Kidney tubule cell (primary cell): ENCODE measurements at places on chromosomes 2 and 18.

DNA sequence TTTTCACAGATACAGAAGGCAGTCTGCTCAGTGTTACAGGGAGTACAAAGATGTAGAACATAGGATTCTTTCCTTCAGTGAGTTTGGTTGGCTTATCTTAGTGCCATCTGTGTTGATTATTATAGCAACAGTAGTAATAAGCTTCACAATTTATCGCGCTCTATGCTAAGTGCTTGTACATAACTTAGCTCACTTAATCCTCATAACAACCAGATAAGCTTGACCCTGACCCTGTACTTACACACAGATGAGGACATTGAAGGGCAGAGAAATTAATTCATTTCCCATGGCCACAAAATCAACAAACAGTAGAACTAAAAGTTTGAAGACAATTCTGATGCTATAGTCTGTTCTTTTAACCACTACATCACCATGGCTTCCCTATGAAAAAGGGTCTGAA is 121.8 kb downstream of the SPHKAP start:
- DNase-seq, result no peak

DNA sequence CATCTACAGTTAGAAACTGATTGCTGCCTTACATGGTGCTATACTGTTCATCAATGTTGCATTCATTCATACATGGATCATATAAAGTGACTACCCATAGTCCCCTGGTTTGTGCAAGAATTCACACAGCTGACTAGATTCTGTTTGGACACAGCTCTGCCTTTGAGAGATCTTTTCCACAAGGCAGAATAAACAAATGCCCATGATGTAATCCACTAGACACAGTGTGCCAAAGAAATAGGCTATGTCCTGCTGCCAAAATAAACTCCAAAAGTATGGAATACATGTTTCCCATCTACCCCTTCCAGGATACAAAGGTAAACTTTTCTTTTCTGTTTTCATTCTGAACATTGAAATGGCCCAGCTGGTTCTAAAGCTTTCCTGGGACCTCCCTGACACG is 269.4 kb upstream of the CHAC2 start:
- DNase-seq, result no peak

- no peak for DNase-seq
Observed at GRCh38 chr18:79692886-79693285, 13.3 kb downstream of the CTDP1 start.

DNA sequence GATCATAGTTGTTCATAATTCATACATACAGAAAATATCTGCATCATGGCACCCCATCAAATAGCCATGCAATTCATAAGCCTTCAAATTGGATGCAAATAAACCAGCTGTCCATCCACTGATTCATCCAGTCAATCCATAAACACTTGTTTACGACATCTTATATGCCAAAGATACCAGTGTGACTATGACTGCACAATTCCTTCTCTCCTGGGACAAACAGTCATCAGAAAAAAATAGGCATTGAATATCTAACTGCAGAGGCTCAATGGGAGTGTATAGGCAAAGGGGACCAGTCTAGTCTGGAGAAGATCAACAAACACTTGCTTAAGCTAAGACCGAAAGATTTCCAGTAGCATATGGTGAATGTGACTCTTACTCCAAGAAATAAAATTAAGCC is 70.0 kb downstream of the COL4A3 start:
- DNase-seq, result no peak

DNA sequence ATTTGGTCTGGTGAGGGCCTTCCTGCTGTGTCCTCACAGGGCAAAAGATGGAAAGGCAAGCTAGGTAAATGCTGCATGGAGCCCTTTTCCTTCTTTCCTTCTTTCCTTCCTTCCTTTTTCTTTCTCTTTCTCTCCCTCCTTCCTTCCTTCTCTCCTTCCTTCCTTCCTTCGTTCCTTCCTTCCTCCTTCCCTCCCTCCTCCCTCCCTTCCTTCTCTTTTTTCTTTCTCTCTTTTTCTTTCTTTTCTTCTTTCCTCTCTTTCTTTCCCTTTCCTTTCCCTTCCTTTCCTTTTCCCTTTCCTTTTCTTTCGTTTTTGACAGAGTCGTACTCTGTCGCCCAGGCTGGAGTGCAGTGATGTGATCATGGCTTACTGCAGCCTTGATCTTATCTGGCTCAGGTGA is 23.1 kb upstream of the C2orf74 start:
- DNase-seq, result no peak

DNA sequence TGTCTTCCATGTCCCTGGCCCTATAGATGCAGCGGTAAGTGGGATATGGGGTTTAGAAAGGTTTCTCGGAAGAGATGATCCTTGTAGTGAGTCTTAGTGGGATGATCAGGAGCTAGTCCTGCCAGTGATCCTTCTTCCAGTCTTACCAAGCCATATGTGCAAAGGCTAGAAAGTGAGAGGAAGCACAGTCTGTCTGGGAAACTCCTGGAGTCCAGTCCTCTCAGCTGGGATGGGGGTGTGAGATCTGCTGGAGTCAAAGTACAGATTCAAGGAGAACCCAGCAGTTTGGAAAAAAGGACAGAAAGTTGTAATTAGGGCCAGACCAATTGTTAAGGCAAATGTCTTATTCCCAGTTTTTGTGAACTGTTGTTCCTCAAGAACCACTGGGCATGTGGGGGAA is 83.3 kb downstream of the LIMS1 start:
- no peak for DNase-seq

DNA sequence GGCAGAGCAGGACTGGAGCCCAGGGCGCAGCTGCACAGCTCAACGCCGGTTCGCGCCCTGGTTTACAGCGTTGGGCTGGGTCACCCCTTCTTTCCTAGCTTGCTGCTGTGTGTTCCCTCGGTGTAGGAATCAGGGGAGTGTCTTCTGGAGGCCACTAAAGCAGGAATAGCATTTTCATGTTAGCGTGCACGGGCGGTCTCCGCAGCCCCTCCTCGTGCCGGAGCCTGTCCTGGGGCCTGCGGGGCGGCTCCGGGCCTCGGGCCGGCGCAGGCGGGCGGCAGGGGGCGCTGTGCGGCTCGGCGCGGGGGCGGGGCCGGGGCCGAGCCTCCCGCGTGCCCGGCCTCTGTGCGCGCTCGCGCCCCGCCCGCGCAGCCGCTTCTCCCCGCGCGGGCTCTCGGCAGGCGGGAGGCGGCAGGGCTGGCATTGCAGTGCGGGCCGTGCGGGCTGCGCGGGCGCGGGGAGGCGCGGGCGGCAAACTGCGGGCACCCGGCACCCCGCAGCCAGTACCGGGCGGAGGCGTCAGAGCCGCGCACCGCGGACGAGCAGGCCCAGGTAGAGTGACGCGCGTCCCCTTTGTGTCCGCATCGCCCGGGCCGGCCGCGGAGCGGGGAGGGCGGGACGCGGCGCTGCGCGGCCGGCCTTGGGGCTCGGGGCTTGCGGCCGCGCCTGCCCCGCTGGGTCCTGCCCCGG is at the start of gene RNF144A:
Gene RNF144A (plus strand): TSS at position 342 of the 690 bp plus-strand sequence. CDS start 79,515 bp downstream, outside the sequence.
- DNase-seq, result peak; percentile 72

DNA sequence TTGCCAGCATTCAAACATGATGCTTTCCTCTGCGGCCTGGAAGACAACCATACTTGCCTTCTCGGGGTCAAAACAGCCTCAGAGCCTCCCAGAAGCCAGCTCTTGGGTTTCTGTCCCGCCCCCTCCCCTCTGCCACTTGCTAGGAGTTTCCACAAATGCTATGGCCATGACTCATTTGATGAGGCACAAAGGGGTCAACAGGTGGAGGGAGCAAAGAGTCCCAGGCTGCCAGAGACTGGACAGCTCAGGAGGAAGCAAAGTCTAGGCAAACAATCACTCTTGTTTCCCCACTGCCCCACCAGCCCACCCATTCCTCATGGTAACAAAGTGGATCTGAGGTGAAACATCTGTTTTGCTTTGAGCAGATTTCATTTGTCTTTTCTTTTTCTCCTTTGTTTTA is 551.1 kb downstream of the TNS1 start:
- peak; percentile 88 for DNase-seq
